ENCODE measurements at places on chromosomes 6 and 20.

- DNase-seq = no peak
Measured at GRCh38 chr6:12381587-12381986, 91.4 kb downstream of the EDN1 start.

DNA sequence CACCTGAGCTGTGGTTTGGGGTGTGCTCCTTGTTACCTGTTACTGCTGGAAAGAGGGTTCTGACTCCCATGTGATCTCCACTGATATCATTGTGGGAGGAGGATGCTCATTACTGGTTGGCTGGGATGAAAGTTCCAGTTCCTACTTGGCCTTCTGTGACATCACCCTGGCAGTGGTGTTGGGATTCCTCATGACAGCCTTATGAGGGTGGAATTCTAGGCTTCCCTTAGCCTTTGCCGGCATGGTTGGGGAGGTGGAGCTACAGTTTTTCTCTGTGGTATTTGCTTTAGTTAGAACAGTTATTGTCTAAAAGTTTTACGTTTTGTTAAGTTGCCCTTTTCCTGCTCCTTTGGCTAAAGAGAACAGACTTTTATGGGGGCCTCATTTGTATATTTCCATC lies 112.1 kb downstream of the AFG1L start:
- no peak for DNase-seq

- DNase-seq = no peak
Measured at GRCh38 chr20:47627540-47627939, 125.9 kb downstream of the NCOA3 start.

DNA sequence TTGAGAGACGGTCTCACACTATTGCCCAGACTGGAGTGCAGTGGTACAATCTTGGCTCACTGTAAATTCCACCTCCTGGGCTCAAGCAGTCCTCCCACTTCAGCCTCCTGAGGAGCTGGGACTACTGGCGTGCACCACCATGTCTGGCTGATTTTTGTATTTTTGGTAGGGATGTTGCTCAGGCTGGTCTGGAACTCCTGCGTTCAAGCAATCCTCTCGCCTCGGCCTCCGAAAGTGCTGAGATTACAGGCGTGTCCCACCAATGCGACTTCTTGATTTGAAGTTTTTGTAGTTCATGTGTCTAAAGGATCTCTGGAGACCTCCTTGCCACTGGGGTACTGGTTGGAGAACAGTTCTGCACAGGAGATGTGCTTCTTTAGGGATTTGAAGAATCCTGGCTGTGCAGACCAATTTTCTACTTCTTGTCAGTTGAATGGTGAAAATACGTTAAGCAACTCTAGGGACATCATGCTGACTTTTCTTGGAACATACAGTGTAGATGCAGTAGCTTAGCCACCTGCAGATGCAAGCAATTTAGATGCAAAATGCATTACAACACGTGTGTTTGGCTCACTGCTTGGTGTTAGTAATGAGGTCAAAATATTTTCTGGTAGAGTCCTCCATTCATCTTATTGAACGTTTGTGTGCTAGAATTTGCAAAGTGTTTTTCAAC lies 28.2 kb downstream of the SYTL3 start:
- DNase-seq = no peak

DNA sequence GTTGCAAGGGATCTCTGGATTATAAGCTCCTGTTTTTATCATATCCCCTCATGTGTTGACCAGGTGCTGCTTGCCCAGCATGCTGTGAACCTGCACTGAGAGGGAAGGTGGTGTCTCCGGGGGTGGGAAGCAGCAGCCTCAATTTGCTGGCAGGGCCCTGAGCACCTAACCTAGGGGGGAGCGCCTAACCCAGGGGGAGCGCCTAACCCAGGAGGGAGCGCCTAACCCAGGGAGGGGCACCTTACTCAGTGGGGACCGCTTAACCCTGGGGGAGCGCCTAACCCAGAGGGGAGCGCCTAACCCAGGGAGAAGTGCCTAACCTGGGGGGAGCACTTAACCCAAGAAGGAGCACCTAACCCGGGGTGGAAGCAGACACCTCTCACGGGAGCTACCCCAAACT lies 83.3 kb upstream of the QKI start:
- no peak for DNase-seq

DNA sequence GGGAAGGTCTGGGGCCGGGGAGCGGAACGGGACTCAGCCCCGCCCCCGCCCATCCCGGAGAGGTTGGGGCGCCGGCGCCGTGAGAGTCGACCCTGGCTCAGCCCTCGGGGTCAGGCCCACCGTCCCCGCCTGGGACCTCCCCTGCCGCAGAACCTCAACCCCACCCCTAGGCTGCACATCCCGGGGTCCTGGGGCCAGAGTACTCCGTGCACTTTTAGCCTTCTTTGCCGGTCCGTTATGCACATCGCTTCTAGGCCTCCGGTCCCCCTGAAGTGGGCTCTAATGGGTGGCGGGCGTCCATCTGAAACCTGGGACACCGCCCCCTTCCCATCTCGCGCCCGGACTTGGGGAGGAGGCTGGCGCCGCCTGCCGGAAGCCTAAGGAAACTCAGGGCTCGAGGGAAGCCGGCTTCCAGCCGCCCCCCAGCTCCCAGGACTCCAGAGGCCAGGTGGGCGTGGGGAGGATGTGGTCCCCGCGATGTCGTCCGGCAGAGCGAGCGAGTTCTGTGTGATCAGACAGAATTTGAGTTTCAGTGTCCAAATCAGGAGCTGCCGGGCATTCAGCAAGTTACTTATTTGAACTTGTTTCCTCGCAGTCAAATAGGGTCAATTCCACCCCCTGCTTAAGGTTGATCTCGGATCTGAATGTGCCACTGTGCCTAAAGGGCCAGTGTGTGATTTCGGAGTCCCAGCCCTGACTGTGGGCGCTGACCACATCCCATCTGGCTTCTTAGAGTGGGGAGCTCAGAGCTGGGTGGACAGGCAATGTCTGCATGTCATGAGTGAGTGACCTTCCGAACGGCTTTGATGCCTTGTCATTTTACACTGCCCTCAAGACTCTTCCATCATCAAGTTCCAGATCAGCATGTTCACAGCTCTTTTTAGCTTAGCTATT lies 47.6 kb downstream of the CPXM1 start:
- peak; percentile 54 for DNase-seq

DNA sequence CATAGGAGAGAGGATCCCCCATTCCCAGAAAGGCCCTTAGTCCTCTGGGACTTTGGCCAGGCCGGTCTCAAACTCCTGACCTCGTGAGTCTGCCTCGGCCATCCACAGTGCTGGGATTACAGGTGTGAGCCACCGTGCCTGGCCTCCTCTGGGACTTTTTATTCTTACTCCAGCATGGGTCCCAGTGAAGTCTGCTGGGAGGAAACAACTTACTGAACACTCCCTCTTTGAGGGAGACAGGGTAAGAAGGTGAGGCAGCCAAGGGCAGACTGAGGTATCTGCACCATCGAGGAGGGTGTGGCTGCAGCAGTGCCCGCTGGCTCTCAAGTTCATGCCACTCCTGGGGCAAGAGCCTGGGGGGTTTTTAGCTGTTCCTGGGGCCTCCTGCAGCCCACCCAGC lies 2.4 kb downstream of the BAK1 start:
- DNase-seq = no peak

DNA sequence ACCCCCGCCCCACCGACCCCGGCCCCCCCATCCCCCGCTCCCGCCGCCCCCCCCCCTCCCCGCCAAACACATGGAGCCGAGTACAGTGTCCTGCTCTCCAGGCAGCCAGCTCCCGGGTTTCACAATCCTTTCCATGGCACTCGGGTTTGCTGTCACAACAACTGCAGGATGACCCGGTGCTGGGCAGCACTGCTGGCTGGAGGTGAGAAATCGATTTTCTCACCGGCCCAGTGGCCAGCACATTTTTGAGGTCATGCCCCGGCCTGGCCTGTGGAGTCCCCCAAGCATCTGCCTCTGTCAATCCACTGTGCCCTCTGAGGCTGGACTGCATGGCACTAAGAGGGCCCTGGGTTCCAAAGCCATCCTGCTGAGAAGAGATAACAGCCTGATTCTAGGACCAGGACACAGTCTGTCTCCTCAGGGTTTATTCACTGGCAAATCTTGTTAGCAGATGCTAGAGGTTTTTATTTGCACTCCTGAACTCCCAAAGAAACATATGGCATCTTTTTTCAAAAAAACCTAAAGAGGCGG lies 129.5 kb downstream of the NFATC2 start:
- DNase-seq = no peak

GRCh38 chr20:11676630-11677287 lies 240.9 kb upstream of the BTBD3 start:
- no peak for DNase-seq

- no peak for DNase-seq
Measured at GRCh38 chr20:51042657-51043247, 19.8 kb upstream of the KCNG1 start.

- no peak for DNase-seq
Measured at GRCh38 chr6:15110726-15111354, 135.0 kb upstream of the JARID2 start.

- DNase-seq = no peak
Measured at GRCh38 chr6:108526739-108527174, 34.0 kb upstream of the FOXO3 start.

DNA sequence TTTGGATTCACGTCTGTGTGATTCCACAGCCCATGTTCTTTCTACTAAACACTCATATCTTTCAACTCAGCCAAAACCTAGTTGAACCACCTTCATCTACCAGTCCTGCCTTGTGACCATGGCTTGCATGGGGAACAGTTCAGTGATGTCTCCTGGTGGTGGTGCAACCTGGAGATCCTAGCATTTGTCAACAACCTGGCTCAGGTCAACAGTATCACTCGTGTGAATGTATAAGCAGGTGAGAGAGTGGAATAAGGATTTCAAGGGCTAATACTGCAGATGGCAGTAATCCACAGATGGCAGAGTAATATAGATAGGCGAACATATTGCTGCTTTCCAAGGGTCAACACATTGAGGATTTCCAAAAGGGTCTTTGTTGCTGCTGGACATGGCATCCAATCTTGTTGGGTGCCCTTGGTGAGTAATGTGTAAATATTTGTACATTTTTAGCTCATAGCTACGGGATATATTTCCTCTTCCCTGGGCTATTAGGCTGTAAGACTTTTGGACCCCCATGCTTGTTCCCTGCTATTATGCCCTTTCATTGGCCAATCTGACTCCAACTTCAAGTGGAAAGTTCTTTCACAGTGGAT lies 13.4 kb downstream of the PBOV1 start:
- no peak for DNase-seq

DNA sequence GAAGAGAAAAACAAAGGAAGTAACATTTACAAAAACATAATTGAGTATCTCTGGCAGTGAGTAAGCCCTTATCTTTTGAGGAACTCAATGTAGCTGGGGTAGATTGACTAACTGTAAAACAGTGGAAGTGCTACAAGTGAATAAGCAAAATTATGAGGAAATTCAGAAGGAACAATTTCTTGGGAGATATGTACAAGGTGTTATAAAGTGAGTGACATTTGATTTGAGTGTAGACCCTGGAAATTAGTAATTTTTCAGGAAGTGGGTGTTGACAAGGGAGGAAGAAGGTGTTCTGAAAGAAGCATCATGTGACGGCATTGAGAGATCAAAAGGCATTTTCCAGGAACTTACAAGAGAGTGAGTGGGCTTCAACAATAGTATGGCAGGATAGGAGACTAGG lies 22.2 kb downstream of the XRN2 start:
- no peak for DNase-seq

DNA sequence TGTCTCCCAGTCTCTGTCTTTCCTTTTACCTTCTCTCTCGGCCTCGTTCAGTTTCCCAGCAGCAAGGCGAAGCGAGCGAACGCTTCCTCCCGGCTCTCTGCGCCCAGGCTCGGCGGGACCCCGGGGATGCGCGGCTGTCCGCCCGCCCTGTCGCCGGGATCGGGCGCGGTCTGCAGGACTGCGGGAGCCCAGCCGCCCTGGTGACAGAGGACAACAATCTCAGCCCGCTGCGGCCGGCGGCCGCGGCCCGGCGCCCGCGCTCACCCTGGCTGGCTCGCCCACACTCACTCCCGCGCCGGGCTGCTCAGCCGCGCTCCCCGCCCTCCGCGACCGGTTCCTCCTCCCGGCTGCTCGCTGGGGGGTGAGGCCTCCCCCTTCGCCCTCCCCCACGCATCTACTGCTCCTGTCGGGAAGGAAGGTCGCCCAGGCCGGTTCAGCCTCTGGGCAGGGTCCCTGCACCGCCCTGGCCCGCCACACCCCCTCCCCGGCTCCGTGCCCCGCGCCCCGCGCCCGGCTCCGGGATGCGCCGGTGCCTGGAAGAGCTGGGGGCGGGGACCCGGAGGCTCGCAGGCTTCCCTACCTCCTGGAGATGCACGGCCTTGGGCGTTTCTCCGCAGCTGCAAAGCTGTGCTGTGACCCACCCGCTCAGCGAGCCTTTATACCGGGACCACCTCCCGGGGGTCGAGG lies 410 bp downstream of the SYNE1 start:
- DNase-seq = no peak

GRCh38 chr6:31968326-31968725 lies 3.6 kb downstream of the DXO start:
- DNase-seq = no peak

DNA sequence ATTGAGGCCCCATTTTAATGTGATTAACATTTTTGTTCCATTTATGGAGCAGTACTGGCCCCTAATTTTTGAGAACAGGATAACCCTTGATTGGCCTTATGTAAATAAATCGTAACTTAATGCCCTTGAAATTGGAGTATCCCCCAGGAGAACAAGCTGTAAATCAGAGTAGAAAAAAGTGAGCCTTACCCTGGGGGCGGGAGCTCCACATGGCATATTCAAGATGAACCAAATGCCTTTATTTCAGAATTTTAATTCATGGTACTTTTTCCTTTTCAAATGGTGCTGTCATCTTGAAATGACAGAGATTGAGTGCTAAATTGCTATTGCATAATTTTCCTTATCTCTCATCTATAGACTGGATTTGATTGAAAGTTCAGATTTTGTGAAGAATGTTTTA lies 809.5 kb upstream of the FLRT3 start:
- no peak for DNase-seq

- DNase-seq = no peak
Measured at GRCh38 chr6:23775127-23775526, 350.9 kb upstream of the NRSN1 start.

- no peak for DNase-seq
Measured at GRCh38 chr20:47306755-47307370, 49.6 kb downstream of the ZMYND8 start.

Data from CD4-positive, alpha-beta T cell (primary cell).